Sigmoid colon (tissue), 7 donors: ENCODE measurements at places on chromosomes 3 and 15. TPM values are rescaled to one million over a fixed set of nuclear protein-coding genes. Genes with fewer than 3 reads are reported as not detected.
A peak's percentile ranks its signal among the peaks of the same experiment; 100 is the strongest.

DNA sequence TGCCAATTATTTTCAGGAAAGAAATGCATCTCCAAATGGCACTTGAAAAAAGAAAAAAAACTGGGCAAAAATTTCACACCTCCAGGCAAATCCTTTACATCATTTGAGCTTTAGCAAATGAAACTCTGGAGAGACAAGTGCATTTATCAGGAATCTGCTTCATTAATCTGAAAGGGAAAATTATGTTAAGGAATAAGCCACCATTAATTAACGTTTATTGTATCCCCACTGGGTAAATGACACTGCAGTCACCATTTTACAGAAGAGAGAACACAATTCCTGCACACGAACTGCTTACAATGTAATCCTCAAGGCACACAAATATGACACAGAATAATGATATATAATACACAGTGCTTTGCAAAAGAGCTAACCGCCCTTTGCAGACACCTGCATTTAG lies 217.3 kb downstream of the OSBPL10 start:
- DNase-seq = no peak

DNA sequence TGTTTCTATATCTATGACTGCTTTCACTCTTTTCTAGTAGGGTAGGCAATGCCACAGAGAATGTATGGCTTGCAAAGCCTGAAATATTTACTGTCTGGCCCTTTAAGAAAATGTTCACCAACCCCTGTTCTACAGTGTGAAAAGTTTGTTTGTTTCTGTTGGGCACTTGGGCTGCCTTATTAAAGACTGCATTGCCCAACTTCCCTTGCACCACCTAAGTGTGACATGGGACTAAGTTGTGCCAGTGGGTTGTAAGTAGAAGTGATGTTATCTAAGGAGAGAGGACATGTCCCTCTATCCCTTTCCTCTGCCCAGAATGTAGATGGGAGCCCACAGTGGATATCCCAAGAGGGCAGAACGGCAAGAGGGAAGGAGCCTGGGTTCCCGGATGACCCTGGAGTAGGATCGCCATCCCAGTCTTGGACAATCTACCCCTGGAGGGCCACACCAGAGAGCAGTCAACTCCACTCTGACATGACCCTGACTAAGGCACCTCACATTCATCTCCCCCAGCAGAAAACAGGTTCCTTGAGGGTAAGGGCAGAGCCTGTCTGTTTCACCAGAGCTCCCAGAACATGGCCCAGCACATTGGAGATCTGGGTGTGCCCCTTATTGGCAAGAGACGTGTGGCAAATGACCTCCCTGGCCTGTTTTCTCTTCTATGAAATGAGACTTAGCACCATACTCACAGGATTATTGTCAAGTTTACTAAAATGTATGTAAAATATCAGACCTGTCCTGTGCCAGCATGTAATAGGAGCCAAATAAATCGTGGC lies 138.8 kb downstream of the SMAD6 start:
- DNase-seq = no peak

- DNase-seq = no peak
Observed at GRCh38 chr3:1330107-1330506, 237.3 kb downstream of the CNTN6 start.

Gene ROBO2
- 2.8 TPM for total RNA-seq

Gene POU1F1
- not detected for total RNA-seq

Gene SECISBP2L
- total RNA-seq = 37.9 TPM

Gene LACTB
- total RNA-seq = 8.6 TPM

- no peak for DNase-seq
Observed at GRCh38 chr3:9949115-9949514, 3.1 kb downstream of the PRRT3 start.

- no peak for DNase-seq
Observed at GRCh38 chr3:71228156-71228866, 355.2 kb downstream of the FOXP1 start.

DNA sequence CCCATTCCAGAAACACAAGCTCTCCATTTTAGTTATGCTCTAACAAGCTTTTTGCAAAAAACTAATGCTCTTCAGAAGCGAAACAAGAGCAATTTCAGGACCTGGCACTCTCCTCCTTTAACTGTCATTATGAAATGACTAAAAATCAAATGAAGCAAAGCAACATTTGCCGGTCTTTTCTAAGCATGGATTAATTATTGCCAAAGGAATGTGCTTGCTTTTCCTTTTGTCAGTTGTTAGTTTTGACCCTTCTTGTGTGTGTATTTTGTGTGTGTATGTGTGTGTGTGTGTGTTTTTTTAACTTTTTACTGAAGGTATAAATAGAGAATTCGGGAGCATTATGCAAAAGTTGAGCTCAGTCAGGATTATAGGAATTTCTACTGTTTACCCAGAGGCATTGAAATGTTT lies 509.1 kb downstream of the TUSC7 start:
- DNase-seq = no peak

GRCh38 chr3:195885036-195885891 lies 23.1 kb downstream of the TNK2 start:
- DNase-seq = peak; percentile 65

DNA sequence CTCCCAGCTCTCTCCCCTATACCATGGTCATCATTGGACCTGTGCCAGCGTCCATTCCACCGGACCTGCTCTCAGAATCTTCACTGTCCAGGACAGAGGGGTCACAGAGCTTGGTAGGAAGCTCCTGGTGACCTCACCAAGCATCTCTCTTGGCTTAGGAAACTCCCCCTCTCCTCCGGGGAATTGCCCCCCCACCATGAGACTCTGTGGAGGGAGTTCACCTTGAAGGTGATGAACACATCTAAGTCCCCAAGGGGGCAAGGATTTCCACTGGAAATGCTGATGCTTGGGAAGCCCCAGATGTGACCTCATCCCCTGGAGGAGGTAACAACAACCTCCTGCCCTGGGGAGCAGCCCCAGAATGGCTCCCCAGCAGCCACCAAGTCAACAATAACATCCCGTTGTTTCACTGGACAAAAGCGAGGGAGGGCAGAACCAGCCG lies 3.2 kb downstream of the SEMA7A start:
- no peak for DNase-seq

Gene INSYN1
- total RNA-seq = 6.6 TPM

DNA sequence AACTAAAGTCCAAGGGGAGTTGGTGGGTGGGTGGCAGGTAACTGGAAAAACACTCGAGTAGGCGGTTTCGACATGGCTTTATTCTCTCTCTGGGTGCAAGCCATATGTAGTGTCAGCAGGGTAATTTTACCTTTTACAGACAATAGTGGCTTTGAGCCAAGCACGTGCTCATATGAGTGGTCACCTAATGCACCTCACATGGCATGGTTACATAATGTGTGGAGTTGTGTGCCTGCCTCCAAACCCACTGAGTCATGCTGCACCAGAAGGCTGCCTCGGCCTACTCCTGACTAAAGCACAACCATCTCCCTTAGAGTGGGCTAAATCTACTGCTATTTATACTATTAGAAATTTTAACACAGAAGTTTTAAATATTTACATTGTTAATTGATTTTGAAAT lies 16.5 kb downstream of the CCRL2 start:
- DNase-seq = no peak

DNA sequence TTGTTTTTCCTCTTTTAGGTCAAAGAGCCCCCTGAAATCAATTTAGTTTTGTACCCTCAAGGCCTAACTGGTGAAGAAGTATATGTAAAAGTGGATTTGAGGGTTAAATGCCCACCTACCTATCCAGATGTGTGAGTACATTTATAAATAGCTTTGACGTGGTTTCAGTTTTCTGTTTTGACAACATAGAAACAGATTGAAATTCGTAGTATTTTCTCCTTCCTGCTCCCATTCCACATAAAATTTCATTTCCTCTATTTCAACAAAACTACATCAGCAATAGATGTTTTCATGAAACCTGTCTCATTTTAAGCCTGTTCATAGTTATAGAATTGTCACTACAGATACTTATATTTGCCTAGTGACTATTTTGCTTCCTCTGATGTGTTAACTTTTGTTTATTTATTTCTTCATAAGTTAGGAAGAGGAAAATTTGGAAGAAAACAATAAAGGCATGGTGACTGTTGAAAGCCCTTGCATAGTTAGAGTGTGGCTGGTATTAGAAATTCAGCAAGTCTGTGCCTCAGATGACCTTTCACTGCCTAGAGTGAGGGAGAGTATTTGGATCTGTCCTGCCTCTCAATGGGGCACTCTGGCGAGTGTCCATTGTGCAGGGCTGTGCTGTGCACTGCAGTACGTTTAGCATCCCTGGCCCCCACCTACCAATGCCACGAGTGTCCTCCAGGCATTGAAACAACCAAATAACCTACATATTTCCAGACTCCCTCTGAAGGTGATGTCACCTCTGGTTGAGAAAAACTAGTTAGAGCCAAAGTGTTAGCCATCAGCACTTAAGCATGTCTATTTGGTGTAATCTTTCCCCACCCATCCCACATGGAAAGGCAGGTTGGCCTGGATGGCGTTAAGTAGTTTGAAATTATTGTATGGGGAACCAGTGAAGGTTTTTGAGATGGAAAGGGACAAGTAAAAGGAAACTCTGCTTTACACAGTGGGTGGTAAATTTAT lies 5.9 kb downstream of the EIF2AK4 start:
- no peak for DNase-seq

- no peak for DNase-seq
Observed at GRCh38 chr3:150912501-150912900, 7.3 kb upstream of the MINDY4B start.

- no peak for DNase-seq
Observed at GRCh38 chr3:133505813-133506212, 67.7 kb upstream of the CDV3 start.
